ENCODE measurements at places on chromosomes 4 and X. TPM values are rescaled to one million over a fixed set of nuclear protein-coding genes. Genes with fewer than 3 reads are reported as not detected.

PCDH11X gene
- total RNA-seq = 0.08 TPM

BTK gene
- not detected for total RNA-seq

IGFBP7 gene
- total RNA-seq = 65.0 TPM

CD38 gene
- 0.23 TPM for total RNA-seq

HERC3 gene
- total RNA-seq = 10.3 TPM

SMARCA1 gene
- 28.3 TPM for total RNA-seq

NLGN3 gene
- 0.06 TPM for total RNA-seq

DNAAF6 gene
- total RNA-seq = not detected

GPR82 gene
- total RNA-seq = not detected

DNA sequence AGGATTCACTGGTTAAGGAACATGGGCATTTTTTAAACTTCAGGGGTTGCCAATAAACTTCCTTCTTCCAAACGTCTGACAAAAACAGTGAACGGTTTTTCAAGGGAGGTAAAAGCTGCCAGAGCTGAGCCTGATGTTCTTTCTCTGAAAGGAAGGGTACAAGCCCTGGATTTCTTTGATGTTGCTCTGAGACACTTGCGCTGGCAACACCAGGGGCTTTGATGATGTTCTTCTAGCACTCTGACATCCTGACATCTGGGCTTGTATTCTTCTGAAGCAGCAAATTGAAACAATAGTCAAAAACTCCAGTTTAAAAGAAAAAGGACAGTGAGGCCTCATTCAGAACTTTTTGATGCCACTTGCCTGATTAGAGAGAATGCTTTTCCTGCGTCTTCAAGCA, 11.8 kb downstream of the FTHL17 start:
- no peak for DNase-seq

DNA sequence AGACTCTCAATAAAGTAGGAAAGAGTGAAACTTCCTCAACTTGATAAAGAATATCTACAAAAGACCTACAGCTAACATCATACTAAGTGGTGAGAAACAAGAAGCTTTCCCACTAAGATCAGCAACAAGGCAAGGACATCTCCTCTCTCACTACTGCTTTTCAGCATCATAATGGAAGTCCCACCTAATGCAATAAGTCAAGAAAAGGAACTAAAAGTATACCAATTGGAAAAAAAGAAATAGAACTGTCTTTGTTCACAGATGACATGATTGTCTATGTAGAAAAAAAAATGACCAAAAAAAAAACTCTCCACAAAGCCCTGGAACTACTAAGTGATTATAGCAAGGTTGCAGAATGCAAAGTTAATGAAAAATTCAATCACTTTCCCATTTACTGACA, 25.1 kb upstream of the SH3RF1 start:
- DNase-seq = no peak

DNA sequence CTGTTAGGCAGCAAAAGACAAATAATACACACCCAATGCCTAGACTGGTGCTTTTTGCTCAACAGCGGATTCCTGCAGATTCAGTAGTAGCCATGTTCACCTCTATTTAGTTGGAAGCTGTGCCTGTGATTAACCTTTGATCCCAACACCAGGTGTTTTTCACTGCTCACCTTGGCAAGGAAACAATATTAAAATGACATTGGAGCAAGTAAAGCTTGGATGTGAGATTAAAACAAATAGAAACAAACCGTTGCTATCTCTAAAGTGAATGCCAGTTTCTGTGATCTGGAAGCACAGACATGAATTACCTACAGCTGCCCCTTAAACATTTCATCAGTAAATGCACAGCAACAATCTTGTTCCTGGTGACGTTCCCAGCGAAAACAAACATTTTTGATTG, 35.7 kb downstream of the MAGEB17 start:
- DNase-seq = no peak

GRCh38 chr4:78323439-78323838, 228.1 kb upstream of the ANXA3 start:
- no peak for DNase-seq

- no peak for DNase-seq
Observed at GRCh38 chr4:154078504-154079350, 289.8 kb upstream of the SFRP2 start.

DNA sequence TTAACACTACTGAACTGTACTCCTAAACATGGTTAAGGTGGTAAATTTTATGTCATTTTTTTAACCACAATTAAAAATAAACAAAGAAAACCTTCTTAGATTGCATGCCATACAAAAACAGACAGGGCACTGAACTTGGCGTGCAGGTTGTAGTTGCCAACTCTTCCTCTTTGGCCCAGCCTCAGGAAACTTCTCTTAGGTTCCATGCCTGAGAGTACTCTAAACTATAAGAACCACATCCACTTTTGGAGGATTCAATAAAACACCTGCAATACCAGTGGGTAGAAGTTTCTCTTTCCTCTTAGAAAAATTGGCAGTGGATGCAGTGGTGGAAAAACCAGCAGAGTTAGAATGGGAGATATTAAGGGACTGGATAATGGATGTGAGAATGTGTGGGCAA, 103.4 kb downstream of the LUZP4 start:
- DNase-seq = no peak

DNA sequence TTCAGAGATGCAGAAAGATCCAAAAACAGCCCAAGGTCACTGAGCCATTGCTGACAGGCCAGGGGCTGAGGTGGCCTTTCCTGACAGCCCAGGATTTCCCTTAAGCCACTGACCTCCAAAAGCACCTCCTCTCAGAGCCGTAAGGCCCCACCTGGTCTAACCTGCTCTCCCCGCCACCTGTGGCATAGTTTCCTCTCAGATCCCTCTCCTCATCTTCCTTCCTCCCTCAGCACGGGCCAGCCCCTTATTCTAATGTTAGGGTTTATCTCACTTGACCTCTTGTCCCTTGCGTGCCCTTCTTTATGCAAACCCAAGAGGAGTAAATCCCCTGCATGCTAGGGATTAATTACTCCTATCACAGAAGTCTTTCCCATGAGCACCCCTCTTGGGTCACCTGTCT, 113.0 kb downstream of the RBM47 start:
- DNase-seq = no peak

- no peak for DNase-seq
Observed at GRCh38 chr4:60737858-60738257, 462.3 kb upstream of the ADGRL3 start.

GRCh38 chr4:28378109-28378830, 1517.6 kb downstream of the STIM2 start:
- DNase-seq = no peak

GRCh38 chr4:169899295-169899694, 126.9 kb downstream of the MFAP3L start:
- peak; percentile 99 for DNase-seq

- no peak for DNase-seq
Observed at GRCh38 chr4:120864969-120865368, 57.6 kb downstream of the PRDM5 start.

- DNase-seq = no peak
Observed at GRCh38 chr4:142278171-142278570, 567.9 kb downstream of the INPP4B start.

- DNase-seq = no peak
Observed at GRCh38 chr4:142777045-142777743, 68.9 kb downstream of the INPP4B start.

DNA sequence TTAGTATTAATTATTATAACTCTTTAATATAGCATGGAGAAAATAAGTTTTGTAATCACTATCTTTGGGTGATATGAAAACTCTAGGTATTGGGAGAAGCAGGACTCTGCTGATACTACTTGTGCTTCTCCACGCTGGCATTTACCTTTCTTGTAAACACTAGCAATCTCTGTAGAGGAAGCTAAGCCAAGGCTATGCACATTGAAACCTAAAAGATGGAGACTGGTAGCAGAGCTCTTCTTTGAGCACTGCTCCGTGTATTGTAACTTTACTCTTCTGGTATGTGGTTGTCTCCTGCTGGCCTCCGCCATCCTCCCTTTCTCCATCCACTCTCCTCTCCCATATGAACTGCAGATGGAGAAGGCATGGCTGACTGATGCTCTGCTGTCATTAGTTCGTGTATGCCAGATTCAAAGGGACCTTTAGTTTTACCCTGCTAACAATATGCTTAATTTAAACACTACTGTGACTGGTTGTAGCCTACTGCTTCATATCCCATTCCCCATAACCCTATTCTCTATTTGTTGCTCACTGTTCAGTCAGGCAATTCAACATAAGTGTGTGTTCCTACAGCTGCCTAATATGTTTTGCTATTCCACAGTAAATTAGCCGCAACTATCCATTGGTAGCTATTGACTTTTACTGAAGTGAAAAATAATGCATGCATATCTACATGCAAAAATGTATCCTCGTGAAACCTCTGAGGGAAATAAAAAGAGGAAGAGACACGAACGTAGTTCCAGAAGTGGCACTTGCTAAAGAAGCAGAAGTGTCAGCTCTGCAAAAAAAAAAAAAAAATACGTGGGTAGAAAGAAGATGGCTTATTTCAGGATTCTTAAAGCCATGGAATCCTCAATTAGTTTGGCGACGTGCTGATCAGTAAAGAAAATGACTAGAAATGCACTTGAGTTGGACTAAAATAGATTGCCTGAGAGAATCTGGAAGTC, 55.6 kb upstream of the CCSER1 start:
- no peak for DNase-seq

DNA sequence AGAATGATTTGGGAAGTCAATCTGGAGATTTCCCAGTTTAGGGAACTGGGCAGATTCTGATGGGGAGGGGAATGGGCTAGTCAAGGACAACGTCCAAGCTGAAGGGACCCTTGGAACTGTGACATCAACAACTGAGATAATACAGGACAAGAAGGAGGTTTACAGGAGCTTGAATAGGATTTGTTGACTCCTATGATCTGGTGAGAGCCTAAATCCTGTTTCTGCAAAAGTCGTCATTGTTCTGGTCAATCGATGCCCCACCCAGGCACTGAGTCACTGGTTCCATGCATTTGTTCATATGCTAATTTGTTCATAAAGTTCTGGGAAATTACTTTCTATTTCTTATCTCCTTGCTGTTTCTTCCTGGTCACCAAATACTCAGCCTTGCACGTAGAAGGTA, 15.3 kb upstream of the PDGFRA start:
- DNase-seq = peak; percentile 23

DNA sequence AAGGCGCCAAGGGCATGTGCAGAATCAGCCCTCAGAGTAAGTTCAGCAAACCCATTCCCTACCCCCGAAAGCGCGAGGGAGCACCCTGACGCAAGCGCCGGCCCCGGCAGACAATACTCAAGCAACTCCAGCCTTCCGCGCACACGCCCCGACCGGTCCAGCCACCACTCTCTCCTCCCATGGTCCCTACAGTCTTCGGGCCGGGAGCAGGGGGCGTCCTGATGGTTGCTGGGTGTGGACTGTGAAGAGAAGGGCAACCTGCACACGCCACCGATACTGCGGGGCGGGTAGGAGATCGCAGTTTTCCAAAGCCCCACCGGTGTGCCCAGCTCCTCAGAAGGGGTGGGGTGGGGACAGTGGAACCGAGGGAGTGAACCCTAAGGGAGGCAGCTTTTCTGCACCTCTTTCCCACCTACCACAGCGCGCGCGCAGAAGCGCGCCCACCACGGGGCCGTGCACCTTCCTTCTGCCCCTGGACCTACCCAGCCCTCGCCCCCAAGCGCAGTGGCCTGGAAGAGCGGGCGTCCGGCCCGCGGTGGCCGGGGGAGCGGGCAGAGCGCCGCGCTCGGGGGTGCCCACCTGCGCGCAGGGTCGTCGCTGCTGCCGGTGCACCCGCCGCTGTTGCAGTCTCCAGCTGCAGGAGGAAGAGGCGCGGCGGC, 650.2 kb upstream of the DIPK2B start:
- DNase-seq = peak; percentile 42

DNA sequence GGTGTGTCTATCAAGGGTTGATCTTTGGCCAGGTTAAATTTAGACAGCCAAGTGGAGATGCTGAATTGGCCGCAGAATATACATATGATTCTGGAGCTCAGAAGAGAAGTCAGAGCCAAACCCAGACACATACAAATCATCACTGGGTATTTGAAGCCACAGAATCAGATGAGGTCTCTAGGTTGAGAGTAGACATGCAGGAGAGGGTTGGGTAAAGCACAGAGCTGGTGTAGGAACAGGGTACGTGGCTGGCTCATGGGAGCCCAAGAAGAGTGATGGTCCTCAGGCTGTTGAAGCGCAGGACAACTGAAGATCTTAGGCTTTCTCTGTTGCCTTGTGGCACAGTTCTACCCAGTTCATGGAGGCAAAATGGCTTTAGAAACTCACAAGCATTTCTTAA, 37.7 kb downstream of the ADAMTS3 start:
- DNase-seq = no peak

DNA sequence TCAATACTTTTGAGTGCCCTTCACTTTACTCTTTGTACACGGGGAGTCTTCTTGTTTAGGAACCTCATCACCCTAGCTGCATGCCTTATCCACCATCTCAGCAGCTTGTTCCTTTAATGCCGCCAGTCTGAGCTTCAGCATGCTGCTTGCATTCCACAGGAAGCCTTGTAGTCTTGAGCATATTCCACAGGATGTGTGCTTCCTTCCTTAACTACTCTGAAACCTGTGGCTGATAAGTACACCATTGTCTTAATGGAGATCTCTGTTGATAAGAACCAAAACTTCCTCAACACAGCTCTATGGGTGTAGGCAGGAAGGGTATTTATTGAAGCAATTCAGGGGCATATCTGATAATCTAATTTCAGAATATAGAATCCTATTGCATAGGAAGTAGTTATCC, 24.4 kb upstream of the CCNI start:
- DNase-seq = no peak

- no peak for DNase-seq
Observed at GRCh38 chr4:85448906-85449890, 25.8 kb upstream of the ARHGAP24 start.
